Activated CD4-positive, alpha-beta memory T cell treated with anti-CD3 and anti-CD28 coated beads, Interleukin-2, amount 10 ng/mL, durations not matched to agents 7 days and 5 days (primary cell): ENCODE measurements at places on chromosomes 3 and 15. TPM values are rescaled to one million over a fixed set of nuclear protein-coding genes. Genes with fewer than 3 reads are reported as not detected.

- H3K27me3 ChIP-seq = peaks cover 11% of the 10 kb centered on the region
- H3K4me1 ChIP-seq = no peaks in the 10 kb centered on the region
- no peak overlapping the region for H3K27ac ChIP-seq
- DNase-seq = no peak
Observed at GRCh38 chr3:124601190-124601589, 129.1 kb upstream of the UMPS start.

DNA sequence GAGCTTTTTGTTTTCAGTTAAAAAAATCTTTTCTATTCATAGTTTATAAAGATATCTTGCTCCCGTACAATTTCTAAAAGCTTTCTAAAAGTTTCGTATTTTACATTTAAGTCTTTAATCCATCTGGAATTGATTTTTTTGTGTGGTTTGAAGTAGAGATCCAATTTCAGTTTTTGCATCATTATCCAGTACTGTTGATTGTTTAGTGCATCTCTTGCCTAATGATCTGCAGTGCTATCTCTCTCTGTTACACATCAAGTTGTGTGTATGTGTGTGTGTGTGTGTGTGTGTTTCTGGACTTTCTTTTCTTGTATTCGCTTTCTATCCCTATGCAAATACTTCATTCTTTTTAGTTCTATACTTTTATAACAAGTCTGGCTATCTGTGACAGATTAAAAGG is 605.8 kb upstream of the DPPA4 start:
- H3K36me3 ChIP-seq = no peaks in the 10 kb centered on the region
- H3K4me3 ChIP-seq = no peak overlapping the region
- H3K27me3 ChIP-seq = no peaks in the 10 kb centered on the region
- no peaks in the 10 kb centered on the region for H3K4me1 ChIP-seq
- no peak overlapping the region for H3K27ac ChIP-seq

- no peaks in the 10 kb centered on the region for H3K36me3 ChIP-seq
- H3K4me1 ChIP-seq = peaks cover 2% of the 10 kb centered on the region
- no peak overlapping the region for H3K4me3 ChIP-seq
Observed at GRCh38 chr3:66200147-66200546, 20.7 kb upstream of the SLC25A26 start.

GRCh38 chr15:31573759-31574158 is 247.1 kb downstream of the KLF13 start:
- H3K36me3 ChIP-seq = no peaks in the 10 kb centered on the region
- H3K4me1 ChIP-seq = no peaks in the 10 kb centered on the region
- H3K4me3 ChIP-seq = no peak overlapping the region

DNA sequence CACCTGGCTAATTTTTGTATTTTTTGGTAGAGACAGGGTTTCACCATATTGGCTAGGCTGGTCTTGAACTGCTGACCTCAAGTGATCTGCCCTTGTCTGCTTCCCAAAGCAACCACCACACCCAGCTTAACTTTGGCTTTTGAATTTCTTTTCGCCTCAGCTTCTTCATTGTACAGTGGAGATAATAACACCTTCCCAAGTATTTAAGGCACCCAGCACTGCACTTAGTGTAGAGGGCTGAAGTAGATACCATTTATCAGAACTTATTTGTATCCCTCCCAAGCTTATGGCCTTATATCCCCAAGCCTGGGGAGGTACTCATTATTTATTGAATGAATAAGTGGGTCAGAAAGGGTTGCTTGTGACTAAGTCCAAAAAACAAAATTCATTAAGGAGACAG is 2.3 kb downstream of the SQOR start:
- H3K36me3 ChIP-seq = peaks cover 56% of the 10 kb centered on the region
- H3K4me1 ChIP-seq = peaks cover 65% of the 10 kb centered on the region
- no peak for DNase-seq
- H3K4me3 ChIP-seq = peak overlapping the region; percentile 99

DNA sequence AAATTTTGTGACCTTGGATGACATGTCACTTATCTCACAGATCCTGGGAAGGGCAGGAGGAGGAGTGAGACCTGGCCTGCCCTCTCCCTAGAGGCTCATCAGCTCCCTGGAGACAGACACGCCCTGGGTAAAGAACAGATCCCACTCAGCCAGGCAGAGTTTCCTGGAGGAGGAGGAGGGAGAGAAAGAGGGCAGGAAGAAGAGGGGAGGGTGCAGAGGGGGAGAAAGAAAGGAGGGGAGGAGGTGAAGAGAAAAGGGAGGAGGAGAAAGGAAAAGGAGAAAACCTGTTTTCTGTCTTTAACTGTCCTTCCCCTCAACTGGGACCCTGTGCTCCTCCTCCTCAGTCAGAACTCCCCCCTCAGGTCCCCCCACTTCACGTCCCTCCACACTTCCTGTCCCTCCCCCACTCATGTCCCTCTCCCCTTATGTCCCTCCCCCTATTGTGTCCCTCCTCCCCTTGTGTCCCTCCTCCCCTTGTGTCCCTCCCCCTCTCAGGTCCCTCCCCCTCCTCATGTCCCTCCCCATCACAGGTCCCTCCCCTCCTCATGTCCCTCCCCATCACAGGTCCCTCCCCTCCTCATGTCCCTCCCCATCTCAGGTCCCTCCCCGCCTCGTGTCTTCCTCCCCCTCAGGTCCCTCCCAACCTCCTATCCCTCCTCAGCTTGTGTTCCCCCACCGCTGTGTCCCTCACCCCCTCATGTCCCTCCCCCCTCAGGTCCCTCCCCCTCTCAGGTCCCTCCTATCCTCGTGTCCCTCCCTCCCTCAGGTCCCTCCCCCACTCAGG is 52.3 kb upstream of the CGNL1 start:
- no peaks in the 10 kb centered on the region for H3K36me3 ChIP-seq
- H3K4me1 ChIP-seq = no peaks in the 10 kb centered on the region
- H3K4me3 ChIP-seq = no peak overlapping the region
- peaks cover 7% of the 10 kb centered on the region for H3K27me3 ChIP-seq
- no peak overlapping the region for H3K27ac ChIP-seq

- peaks cover 7% of the 10 kb centered on the region for H3K4me1 ChIP-seq
- peaks cover 32% of the 10 kb centered on the region for H3K36me3 ChIP-seq
- peak; percentile 41 for DNase-seq
- no peaks in the 10 kb centered on the region for H3K27me3 ChIP-seq
- H3K4me3 ChIP-seq = no peak overlapping the region
Observed at GRCh38 chr3:67384760-67385397, 269.5 kb downstream of the SUCLG2 start.

Gene MIX23
- total RNA-seq = 29.0 TPM

Gene CEP19
- 5.5 TPM for total RNA-seq

Gene WDR93
- total RNA-seq = not detected
